HT-29 (cell line): ENCODE measurements at places on chromosomes 4 and X.

- peak; percentile 24 for DNase-seq
These were observed 226.7 kb upstream of the PRKX start for GRCh38 chrX:3940000-3940610.

DNA sequence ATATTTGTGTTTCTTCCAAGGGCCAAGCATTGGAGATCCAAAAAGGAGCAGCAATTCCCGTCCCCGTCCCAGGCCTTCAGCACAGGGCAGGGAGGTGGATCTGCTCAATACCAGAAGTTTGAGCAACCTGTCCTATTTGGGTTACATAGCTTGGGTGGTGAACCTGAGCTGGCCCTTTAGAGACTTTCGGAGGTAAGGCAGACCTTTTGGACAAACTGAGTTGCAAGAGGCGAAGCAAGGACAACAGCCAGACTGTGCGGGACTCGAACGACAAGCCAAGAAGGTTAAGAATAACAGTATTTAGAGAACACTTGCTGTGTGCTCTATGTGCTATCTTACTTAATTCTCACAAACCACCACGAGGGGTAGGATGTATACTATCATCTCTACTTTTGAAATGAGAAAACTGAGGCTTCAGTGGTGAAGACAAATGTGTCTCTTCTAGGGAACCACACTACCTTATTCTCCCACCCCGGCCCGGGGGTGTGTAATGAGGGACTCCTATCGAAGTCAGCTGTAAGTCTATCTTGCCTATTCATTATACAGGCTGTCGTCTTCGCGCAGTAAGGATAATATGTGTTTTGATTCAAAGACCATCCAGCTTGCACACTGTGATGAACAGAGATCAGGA, 1.3 kb downstream of the NOP14 start:
- DNase-seq: peak; percentile 52

DNA sequence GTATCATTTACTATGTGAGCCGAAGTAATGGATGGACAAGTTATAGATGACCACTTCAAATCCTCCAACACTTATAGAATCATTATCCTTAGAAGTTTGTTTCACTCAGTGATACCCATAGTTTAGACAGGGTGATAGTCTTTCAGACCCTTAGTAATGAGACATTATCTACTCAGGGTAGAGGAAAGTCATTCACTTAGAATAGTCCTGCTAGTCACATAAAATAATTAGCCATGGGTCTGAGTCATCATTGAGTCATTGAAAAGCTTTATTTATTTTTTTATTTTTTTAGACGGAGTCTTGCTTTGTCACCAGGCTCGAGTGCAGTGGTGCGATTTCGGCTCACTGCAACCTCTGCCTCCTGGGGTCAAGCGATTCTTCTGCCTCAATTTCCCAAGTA, 321.7 kb upstream of the FSTL5 start:
- DNase-seq: no peak

- no peak for DNase-seq
These were observed 3.6 kb upstream of the NXT2 start for GRCh38 chrX:109533005-109533404.

- DNase-seq: no peak
These were observed 240.3 kb upstream of the SFRP2 start for GRCh38 chr4:154029171-154029570.

- DNase-seq: no peak
These were observed 756 bp downstream of the PABPC5 start for GRCh38 chrX:91435395-91435794.

GRCh38 chrX:149570668-149571067, 16.6 kb downstream of the MAGEA9B start:
- no peak for DNase-seq

DNA sequence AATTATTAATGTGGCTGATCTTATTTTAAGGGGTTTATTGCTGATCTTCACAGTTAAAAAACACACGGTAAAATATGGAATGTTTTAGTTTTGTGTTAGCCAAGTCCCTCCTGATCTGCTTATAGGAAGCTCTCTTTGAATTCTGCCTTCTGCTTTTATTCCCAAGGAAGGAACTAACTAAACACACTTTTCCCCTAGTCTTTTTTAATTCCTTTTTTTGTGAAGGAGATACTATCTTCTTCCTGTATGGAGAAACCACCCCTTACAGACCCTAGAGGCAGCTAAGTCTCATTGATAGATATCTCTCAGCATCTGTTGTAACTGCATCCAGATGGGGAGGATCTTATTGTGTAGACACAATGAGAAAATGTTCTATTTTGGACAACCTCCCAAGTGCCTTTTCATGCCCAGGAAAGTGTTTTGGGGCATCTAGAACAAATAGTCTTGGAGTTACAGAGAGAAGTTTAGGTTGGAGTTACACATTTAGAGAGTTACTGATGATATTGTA, 64.4 kb downstream of the AFF1 start:
- DNase-seq: no peak

DNA sequence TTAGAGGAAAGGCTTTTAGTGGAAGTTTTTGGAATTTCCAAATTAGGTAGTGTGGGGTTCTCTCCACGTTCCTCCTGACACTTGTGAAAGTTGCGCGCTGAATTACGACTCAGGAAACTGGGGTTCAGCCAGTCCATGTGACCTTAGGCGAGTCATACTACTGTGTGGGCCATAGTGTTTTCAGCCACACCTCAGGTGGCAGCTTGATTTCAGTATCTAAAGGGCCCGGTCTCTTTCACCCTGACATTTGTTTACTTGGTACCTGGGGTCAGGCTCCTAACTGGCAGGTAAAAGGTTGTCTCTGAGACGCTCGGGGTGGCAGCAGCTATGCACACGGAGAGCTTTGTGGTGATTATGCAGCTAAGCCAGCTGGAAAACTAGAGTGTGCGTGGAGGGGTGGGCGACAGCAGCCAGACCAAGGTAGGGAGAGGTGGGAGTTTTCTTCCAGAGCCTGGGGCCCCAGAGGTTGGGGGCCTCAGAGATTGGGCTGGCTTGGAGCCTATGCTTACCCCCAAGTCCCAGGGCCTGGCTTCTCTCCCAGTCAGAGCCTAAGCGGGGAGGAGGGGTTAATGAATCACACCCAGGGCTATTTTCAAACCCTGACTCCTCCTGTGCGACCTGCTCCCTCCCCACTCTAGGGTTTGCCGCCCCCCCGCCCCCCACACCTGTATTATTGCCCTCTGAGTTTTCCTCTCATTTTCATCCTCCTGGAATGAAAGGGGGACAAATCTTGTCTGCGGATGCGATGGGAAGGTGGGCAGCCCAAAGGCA, 47.2 kb downstream of the STARD8 start:
- no peak for DNase-seq

DNA sequence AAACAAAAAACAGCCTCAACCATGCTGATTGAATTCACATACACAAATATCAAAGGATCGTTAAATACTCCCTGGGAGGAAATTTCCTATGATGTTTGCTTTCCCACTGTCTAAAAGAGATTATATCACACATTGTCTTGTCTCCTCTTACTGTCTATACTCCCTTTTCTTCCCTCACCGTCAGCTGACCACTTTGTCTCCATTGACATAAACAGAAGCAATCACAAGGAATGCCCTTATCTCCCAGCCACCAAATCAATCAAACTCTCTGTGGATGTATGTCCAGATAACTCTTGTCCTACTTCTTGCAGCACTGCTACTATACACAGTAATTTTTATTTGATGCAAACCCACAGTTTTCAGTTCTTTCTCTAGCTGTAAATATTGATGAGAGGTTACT, 12.2 kb upstream of the NUDT9 start:
- DNase-seq: no peak

DNA sequence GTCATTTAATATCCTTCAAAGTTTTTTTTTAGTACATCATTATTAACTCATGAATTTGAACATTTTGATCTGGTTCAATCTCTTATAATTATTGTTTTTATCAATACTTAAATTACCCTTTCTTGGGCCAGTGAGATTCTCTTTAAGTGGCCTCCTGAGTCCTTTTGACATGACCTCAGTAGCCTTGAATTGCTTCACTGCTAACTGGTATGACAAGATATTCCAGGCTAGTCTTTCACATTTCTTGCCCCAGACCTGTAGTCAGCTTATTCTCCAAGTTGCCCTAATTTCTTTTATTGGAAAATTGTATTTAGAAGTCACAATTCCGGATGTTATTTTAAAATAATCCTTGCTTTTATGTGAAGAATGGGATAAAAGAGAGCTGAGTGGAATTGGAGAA, 35.4 kb upstream of the FBXW7 start:
- no peak for DNase-seq

DNA sequence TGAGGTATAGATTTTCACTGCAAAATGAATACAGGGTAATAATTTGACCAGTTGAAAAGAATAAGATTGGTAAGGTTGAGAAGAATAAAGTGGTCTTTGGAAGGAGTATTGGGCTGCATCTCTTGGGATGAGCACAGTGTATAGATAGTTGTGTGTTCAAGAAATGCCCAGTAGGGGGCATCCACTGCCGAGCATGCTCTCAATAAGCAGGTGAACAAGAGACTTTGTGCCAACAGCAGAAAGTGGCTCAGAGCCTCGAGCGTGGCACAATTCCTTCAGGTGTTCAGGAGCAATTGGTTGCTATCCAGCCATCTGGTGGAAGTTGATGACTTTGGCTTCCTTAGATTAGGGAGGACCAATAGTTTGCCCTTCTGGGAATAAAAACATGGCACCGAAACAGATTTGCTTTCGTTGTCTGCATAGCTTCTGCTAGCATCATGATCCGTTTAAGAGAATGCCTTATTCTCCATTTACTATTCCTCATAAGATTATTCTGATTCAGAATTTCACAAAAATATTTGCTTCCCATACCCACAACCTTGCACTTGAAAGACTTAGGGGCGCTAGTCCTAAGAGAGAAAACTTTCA, 258.1 kb upstream of the NEIL3 start:
- peak; percentile 50 for DNase-seq

- DNase-seq: no peak
These were observed 123.8 kb downstream of the RPS6KA6 start for GRCh38 chrX:84064164-84064563.

DNA sequence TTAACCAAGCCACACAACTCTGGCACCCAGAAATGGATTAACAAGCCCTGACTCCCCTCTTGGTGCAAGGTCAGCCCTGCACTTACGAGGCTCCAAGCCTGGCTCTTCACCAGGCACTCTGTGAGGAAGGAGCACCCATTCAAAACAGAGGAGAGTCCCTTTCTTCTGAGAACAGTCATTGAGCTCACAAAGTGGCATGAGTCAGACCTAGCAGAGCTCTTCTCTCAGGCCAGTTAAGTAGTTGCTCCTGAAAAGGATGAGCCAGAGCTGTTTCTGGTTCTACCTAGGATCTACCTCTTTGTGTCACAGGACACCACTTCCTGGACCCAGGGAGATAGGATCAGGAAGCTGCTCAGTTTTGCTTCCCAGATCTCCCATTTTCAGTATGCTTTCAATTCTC, 48.2 kb downstream of the EVC2 start:
- no peak for DNase-seq

- DNase-seq: no peak
These were observed 800.0 kb upstream of the IGFBP7 start for GRCh38 chr4:57910151-57910550.

- DNase-seq: no peak
These were observed 335.2 kb downstream of the TENM3 start for GRCh38 chr4:182578402-182578801.

- DNase-seq: no peak
These were observed 318.4 kb upstream of the GIMD1 start for GRCh38 chr4:106687026-106687425.

- DNase-seq: no peak
These were observed 135.1 kb downstream of the PLS3 start for GRCh38 chrX:115696039-115696438.

DNA sequence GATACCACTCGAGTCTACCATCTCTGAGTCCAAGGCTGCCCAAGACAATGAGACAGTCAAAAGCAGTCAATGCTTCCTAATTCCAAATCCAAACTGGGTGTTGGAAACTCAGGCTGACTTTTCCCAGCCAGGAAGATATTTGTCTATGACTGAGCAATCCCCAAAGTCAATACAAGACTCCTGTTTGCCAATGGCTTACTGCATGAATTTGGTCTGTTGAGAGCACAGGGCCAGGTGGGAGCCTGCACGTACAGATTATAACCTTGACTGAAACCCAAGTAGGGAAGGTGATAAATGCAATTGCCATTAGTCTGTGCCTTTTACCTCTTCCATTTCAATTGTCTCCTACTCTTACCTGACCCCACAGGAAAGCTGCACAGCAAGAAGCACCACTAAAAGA, 72.6 kb upstream of the PPARGC1A start:
- DNase-seq: no peak
